ENCODE measurements at places on chromosomes 12 and 14.
A peak's percentile ranks its signal among the peaks of the same experiment; 100 is the strongest.

- peak; percentile 36 for DNase-seq
Observed at GRCh38 chr12:131275824-131276223, 322.1 kb downstream of the ADGRD1 start.

DNA sequence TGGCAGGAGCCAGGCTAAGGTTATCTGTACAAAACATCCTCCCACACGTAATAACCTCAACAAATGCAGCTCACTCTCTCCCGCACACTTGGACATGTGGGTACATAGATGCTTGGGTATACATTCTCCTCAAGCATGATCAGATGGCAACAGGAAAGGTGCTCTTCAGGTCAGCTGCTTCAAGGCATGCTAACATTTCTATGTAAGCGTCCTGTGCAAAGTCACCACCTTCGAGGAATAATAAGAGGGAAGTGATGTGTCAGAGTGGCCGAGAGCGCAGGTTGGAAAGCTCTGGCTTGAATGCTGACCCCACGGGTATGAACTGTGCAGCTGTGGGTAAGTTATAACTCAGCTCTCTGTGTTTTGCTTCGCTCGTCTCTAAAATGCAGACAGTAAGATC is 24.2 kb upstream of the SLC6A12 start:
- DNase-seq: peak; percentile 14

DNA sequence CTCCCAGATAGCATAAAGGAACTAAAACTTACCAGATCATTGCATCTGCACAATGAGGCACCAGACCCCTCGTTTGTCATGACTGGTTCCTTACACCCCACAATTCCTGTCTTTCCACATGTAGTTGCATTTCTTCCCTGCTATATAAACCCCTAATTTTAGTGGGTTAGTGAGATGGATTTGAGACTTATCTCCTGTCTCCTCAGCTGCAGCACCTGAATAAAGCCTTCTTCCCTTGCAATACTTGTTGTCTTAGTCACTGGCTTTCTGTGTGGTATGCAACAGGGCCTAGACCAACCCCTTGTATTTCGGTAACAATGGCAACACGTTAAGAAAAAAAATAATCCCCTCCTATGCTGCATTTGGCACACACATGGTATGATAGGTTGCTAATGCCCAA is 13.0 kb downstream of the NUP37 start:
- DNase-seq: no peak

GRCh38 chr12:19410211-19410610 is 29.1 kb upstream of the AEBP2 start:
- DNase-seq: no peak

- no peak for DNase-seq
Observed at GRCh38 chr12:58247633-58248032, 306.3 kb downstream of the ATP23 start.

- DNase-seq: no peak
Observed at GRCh38 chr14:55605793-55606192, 25.8 kb downstream of the KTN1 start.

DNA sequence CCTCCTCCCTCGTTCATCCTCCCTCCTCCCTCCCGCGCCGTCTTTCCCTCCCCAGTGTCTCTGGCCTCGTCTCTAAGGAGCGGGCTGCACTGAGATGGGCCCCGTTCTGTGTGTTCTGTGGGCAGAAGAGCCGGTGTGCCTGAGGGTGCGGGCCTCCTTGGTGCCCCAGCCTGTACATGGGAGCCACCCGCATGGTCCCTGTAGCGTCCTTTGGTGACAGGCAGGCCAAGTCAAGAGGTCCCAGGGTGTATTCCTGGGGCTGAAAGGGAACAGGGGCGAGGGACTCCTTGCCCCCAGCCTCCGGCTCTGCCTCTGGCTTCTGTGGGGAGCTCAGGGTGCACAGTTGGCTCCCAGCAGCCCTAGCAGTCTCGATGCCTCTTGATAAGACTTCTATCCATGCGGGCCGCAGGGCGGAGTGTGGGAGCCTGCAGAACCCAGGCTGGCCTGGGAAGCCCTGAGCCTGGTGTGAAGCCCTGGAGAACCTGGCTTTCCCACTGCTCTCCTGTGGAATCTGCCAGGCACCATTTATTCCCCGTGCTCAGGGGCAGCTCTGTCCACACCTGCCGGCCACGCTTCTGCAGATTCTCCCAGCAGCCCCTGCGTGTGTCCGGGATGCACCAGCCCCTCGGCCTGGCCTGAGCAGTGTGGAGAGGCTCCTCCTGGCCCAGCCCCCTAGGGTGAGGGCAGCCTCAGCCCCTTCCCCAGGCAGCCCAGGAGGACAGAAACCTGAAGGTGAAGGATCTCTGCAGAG is 181.3 kb downstream of the KIF26A start:
- peak; percentile 78 for DNase-seq

GRCh38 chr12:11822081-11822834 is 172.8 kb downstream of the ETV6 start:
- DNase-seq: no peak

GRCh38 chr14:31229638-31230572 is 22.3 kb upstream of the HECTD1 start:
- no peak for DNase-seq

DNA sequence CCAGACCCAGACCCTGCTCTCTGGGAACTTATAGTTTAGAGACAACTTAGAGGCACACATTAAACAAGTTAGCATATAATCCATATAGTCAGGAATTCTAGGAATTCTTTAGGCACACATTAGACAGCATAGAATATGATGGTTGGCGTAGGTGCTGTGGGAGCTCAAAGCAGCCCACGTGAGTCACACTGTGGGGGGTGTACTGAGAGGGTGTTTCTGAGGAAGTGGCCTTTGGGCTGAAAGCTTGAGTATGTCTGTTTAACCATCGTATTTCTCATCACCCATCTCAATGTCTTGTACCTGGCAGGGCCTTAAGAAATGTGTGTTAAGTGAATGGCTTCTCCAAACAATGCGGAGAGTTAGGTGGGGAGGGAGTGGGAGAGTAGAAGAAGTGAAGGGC is 67.2 kb downstream of the TMEM30B start:
- no peak for DNase-seq

DNA sequence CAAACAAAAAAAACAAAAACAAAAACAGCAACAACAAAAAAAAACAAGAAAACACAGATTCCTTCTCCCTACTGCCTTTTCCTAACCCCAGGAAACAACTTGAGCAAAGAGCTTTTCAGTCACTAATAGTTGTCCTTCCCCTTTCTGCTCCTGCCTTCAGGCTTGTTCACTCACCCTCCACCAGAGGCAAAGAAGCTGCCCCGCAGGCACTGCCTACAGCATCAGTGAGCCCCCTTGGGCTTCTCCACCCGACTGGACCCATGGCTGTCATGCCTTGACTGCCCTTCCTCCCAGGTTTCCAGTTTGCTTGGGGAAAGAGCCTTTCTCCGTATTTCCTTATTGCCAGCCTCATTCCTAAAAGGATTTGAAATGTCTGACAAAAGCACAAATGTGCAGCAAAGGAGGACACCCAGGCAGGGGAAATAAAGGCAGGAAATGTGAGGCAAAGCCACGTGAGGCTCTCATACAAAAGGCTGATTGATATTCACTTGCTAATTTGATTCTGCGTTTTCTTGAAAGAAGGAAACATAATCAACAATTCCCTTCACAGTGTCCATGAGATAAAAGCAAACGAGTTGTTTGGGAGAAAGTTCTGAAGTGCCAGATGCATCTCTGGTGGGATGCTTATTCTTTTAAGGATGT is 85.7 kb downstream of the GPATCH2L start:
- no peak for DNase-seq
